ENCODE measurements at places on chromosomes 12 and 14.

DNA sequence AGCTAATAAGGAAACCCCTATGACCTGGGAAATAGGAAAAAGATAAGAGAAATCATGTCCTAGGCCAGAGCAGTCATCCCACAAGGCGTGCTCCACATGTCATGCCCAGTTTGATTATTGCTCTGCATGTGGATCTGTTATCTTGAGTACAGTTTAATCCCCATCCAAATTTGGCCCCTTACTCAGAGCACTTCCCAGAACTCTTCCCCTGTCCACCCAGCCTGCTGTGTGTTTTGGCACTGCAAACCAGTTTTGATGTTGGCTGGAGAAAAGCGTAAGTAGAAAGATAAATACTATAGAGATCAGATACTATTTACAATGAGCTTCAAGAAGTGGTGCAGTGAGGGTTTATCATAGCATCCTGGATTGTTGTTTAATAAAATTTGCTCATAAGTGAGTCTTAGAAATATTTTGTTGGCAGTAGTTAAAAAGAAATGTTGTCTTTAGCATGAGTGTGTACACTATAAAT, 83.8 kb downstream of the PTPRB start:
- no peak for DNase-seq

- DNase-seq = no peak
These were observed 155.4 kb downstream of the AACS start for GRCh38 chr12:125220404-125221273.

GRCh38 chr12:54601841-54602240, 13.4 kb upstream of the PPP1R1A start:
- DNase-seq = no peak

- no peak for DNase-seq
These were observed 100.3 kb downstream of the ESR2 start for GRCh38 chr14:64193821-64194220.

DNA sequence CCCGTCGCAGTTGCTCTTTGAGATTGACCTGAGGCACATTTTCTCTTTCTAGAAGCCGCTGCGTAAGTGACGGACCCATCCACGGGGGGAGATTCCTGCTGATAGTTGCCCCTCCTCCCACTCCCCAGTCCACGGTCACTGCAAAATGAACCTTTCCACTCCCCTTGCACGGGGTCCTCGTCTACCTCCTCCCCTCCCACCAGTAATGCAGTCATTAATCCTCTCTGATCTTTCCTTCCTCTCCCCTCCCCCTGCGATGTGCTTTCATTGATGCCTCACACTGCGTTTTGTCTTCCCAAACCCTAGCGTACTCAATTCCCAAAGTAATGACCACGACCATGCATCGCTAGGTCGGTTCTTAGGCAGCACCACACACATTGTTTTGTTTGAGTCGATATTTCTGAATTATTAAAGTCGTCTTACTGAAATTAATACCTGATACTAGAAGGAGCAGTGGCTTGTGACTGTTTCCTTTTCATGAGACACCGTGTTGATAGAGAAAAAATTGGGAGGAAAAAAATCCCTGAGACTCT, 857 bp downstream of the ETNK1 start:
- no peak for DNase-seq
